Fibroblast of the aortic adventitia (primary cell): ENCODE measurements at places on chromosomes 2 and 18. TPM values are rescaled to one million over a fixed set of nuclear protein-coding genes. Genes with fewer than 3 reads are reported as not detected.

The STARD6 gene
- not detected in 2 replicates for total RNA-seq

- DNase-seq, result no peak
Measured at GRCh38 chr2:174038462-174038861, 73.3 kb upstream of the SP3 start.

DNA sequence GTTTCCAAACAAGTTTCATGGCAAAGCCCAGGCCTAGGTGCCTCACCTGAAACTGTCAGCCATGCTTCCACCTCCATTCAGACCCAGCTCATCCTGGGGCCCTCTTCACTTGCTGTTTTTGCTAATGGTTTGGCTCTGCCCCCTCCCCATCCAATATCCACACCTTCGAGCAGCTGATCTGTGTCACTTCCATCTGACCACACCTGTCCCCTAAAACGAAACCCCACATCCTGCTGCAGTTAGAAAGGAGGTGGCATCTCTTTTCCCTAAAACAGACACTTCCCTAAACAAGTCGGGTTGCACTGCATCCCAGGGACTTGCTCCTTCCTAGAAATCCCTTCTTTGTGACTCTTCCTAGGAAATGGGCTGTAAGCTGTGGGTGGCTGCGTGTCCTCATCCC lies 748.7 kb upstream of the SALL3 start:
- no peak for DNase-seq

The ERMN gene
- 0.18 TPM in 1 of 2 replicates, not detected in the other for total RNA-seq

DNA sequence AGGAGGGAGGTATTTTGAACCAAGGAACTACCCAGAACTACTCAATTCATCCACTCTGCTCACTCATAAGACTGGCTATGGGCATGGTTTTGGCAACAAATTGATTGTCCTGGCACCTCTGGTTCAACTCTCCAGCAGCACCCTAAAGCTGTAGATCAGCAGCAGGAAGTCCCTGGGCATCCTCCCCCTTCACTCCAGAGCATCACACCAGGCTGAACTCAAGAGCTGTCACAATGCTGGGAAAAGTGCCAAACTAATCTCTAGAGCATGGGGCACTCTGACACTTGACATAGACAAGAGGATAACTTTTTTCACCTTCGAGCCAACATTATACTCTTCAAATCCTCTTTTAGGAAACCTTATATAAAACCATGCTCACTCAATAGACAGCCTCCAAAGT lies 154.1 kb upstream of the RBBP8 start:
- no peak for DNase-seq

DNA sequence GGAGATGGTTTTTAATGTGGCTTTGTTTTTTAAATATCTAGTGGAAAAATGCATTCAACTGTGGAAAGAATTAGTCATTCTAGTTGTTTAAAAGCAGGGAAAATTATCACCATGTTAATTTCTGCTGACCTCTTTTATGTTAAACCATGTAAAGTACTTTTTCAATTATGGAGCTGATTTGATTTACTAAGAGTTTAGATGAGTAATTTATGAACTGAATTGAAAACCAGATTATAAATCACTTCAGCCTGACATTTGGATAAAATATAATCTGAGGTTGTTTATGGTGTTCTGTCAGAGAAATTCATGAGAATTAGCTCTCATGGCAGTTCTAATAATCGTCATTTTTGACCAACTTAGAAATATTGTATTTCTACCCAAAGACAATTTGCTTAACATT lies 11.6 kb downstream of the ITGA4 start:
- no peak for DNase-seq

The DSC1 gene
- total RNA-seq, result 0.25 TPM in 1 of 2 replicates, not detected in the other

DNA sequence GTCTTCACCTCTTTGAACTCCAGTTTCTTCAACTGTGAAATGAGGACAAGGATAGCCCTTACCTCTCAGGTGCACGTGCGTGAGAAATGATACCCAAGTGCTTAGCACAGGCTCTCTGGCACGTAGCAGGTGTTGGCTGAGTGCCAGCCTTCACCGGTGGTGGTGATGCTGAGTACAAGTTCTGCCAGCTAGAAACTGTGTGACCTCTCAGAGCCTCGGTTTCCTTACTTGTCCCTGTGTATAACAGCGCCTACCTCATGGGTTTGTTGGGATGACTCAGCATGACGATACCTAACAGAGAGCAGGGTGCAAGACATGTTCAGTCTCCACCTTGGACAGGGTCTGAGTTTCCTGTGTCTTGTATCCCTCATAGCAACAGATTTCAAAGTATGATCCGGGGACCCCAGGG lies 205.1 kb downstream of the TNS1 start:
- no peak for DNase-seq

DNA sequence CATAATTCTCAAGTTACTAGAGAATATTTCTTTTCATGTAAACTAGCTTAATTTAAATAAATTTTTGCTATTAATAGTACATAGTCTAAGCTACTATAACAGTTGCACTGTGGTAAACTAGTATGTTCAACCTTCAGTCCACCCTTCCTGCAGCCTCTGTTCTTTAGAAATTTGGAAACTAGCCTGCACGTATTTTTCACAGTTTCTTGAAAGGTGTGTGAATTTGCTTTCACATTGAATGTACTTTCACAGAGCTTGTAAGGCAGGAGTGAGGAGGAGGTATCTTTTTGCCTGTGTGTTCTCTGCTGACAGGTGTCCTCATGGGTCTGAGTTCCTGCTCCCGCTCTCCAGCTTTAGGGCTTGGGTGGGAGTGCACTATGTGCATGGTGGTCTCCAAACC lies 117.5 kb downstream of the ATP9B start:
- no peak for DNase-seq

GRCh38 chr18:9708057-9708433 lies at the start of gene RAB31:
TSS of gene RAB31 (plus strand) at chr18:9708301. CDS start at chr18:9708406, 105 bp downstream.
- peak; percentile 79 for DNase-seq

GRCh38 chr2:200383380-200384110 lies 77.1 kb downstream of the SPATS2L start:
- peak; percentile 82 for DNase-seq

The SAG gene
- not detected in 2 replicates for total RNA-seq

The BAZ2B gene
- 72.3 and 115 TPM in 2 replicates for total RNA-seq

DNA sequence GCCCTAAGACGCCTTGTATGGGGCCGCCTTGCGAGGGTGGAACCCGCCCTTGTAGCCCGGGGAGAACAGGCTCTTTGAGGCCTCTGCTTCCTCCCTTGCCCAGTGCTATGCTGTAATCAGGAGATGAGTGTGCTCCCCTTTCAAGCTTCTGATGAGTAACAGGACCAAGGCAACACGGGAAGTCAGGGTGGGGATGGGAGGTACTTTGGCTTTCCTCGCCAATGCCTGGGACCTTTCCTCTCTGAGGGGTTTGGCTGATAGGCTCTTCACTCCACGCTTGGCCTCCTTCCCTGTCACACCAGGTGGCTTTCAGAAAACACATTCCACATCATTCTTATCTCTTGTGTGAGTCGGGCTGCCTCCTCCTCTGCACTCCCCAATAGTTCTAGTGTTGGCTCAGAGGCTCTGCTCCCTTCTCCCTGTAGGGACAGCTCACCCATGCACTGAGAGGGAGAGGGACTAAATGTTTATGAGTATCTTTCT lies 223.7 kb upstream of the TRIB2 start:
- DNase-seq, result peak; percentile 93

DNA sequence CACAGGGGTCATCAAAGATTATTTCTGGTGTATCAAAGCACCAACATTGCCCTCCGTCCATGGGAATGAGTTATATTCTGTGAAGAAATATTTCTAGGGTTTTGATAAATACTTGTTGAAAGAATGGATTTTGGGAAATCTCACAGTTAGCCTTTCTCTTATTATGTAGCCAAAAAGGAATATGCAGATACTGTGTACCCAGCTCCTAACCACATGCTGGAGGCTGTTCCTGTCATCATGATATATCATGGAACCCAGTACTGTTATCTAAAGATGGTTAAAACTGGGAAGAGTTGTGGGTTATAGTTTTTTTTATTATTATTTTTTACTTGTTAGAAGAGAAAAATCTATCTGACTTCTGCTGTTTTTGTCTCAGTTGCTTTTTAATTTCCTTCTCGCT lies 82.8 kb downstream of the POLE4 start:
- no peak for DNase-seq

DNA sequence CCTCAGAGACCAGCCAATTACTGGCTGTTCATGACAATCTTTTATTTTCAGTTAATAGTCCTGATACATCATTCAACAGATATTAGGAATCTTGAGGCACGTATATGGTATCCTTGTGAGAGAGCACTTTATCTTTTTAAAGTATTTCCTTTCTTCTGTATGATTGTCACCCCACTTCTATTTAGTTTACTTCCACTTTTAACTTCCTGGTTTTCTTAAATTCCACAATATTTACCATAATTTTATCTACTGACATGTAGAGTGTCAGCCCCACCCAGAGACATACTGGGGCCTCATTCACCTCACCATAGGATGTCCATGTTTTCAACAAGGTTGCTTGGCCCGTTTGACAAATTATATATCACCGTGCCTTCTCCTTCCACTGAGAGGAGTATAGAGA lies 182.9 kb upstream of the ID2 start:
- no peak for DNase-seq

The DQX1 gene
- total RNA-seq, result 0.27 TPM in 1 of 2 replicates, not detected in the other

GRCh38 chr2:24345937-24346336 lies 14.4 kb downstream of the ITSN2 start:
- DNase-seq, result no peak

GRCh38 chr2:128596396-128597120 lies 277.9 kb upstream of the HS6ST1 start:
- DNase-seq, result no peak

The SERPINB13 gene
- total RNA-seq, result not detected in 2 replicates

The ANKRD39 gene
- 4.0 and 6.1 TPM in 2 replicates for total RNA-seq

DNA sequence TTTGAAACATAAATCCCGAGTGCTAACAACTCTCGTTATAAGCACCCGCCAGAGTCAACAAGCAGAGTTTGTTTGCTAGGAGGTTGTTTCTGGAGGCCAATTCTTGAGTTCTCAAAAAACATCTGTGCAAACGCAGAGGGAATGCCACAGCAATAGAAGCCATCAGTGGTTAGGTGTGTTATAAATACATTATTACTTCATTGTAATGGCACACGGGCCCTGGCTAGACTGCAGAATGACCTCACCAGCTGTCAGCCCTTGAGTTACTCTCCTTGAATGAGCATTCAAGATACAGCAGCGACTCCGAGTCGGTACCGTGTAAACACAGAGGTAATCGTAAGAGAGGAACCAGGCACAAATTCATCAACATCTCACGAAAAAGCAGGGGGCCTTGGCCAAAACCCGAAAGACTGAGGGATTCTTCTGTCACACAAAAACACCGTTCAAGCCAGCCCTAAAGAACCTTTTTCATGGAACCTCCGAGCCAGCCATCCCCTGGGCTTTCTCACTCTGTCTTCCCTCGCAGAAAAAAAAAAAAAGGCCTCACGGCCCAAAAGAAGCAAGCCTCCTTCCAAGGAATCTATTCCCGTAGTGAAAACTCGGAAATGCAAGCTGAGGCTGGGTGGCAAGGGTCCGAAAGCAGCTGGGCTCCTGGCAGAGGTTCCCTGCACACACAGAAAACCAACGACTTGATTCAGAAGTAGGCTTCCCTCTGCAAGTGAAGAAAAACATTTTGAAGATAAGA lies 133.7 kb upstream of the MEIS1 start:
- DNase-seq, result peak; percentile 48

DNA sequence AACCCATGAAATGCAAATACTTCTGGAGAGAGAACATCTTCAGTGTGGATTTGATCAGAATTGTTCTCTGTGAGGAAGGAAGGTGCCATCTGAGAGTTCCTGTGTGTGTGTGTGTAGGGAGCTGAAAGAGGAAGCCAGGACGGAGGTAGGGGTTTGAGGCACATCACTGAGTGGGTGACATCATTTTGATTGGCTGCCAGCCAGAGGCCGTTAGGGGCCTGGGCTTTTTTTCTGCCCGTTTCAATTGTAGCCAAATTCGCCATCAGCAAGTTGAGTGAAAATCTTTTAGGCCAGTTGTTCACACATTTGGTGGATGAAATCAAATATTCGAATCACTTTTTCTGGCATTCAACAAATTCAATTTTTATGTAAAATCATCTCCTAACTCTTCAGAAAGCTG lies 48.9 kb downstream of the TSN start:
- DNase-seq, result no peak

DNA sequence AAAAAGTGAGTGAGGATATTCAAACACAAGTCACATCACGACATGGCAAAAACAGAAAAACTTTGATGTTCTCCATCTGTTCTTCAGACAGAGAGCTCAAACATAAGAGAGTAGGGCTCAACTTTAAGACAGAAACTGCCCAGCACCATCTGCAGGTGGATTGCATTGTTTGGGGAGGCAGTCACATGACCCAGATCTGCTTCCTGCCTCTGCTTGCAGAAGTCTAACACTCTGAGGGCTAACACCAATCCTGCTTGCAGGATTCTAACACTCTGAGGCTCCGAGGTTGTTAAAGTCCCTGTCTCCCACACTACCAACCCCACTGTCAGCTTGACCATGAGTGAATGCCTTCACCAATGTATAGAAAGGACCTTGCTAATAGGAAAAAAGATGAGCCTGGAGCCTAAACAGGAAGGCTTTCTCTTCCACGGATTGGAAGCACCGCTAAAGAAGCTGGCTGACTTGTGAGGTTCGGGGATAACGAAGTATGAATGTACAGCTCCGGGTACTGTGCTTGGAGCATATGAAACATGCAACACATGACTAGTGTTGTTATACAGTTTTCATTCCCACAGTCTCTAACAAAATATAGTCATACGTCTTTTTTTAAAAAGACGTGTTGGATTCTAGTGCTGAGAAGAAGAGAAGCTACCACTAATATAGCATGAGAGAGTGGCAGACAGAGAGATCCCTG lies 176.6 kb upstream of the CREB1 start:
- peak; percentile 20 for DNase-seq

DNA sequence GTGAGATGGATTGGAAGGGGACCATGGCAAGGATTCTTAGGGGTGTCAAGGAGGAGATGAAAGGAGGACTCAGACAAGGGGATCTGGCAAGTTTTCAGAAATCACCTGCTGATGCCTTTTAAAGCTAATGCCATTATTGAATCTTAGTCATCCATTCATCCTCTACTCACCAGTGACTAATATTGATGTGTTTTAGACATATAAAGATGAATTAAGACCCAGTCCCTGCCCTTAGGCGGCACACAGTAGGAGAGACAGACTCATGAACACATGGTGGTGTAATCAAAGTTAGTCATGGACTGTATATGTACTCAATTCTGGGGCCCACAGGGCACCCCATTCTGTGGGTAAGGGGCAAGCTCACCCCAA lies 56.5 kb upstream of the ATL2 start:
- no peak for DNase-seq

DNA sequence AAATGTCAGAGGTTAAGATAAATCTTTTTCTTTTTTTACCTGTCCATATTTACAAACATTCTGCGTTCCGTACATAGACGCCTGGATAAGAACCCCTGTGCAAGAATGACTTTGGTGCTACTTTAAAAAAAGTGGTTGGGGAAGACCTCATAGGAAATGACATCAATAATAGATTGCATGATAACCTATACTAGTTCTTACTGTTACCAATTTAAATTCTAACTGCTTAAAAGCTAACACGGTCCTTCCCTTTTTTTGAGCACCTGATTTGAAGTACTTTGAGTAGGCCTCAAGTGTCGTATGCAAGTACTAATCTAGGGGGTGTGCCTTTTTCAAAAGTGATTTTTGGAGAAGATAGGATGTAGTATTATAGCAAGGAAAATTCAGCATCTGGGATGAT lies 2.1 kb downstream of the SLC39A10 start:
- peak; percentile 33 for DNase-seq
